IPS DF 19.7 (cell line): ENCODE measurements at places on chromosomes 6 and 20.

DNA sequence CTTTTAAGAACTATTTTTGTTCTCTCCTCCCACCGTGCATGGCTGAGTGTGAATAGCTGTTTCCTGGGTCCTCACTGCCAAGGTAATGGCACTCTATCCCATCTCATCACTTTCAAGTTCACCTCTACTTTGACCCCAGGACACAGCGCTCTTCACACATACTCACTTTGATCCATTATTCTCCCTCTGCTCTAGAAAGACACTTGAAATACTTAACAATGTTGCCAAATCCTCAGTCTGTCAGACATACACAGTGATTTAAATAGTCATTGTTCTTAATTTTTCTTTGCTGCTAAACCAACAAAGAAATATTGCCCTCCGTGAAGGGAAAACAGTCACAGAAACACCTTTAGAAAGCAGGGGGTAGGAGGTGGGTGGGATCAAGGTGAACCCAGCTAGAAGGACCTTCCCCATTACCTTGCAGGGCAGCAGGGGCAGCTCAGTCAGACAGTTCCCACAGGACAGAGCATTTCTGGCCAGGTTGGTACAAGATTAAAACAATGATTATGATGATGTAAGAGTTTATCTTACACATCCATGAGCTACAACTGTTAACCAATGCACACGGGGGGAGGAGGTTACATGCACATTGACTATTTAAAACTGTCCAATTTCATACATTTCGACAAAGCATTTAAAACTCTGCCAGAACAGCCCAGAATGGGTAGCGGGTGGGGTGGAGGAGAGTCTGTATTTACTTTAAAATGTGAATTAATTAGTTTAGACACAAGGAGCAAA lies 2.4 kb downstream of the SLC22A23 start:
- no peak for DNase-seq

GRCh38 chr6:158072083-158072721 lies 90.5 kb downstream of the SYNJ2 start:
- DNase-seq = no peak

DNA sequence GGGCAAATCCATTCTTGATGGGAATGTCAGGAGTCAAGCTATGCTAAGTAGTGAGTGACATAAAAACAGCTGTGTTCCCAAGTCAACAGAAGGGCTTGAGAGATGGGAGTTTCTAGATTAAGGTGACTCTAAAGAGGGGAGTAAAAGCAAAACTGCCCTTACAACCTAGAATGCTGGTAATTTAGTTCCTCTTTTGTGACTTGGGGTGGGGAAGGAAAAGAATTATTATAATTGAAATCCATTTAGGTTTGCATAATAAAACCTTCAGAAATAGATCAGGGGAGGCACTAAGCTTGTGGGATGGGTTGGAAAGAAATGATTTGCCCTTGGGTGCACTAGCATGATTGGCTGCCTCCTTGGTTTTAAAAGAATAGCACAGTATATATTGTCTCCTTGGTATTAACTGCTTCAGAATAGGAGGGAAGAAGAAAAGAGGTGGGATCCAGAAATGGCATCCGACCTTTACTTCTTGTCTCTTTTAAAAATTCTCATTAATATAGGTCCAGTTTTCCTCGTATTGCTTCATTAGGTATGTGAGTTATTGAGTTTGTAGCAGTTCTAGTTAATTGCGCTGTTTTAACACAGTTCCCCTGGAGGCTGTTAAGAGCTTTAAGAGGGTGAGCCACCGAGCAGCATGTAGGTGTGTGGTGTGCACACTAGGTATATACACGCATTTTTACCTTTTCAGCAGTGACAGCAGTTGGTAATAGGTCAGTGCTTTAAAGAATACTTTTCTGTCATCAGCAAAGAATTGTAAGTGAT lies 95.3 kb upstream of the VSTM2L start:
- no peak for DNase-seq

GRCh38 chr6:20877008-20877937 lies 343.0 kb downstream of the CDKAL1 start:
- DNase-seq = no peak

DNA sequence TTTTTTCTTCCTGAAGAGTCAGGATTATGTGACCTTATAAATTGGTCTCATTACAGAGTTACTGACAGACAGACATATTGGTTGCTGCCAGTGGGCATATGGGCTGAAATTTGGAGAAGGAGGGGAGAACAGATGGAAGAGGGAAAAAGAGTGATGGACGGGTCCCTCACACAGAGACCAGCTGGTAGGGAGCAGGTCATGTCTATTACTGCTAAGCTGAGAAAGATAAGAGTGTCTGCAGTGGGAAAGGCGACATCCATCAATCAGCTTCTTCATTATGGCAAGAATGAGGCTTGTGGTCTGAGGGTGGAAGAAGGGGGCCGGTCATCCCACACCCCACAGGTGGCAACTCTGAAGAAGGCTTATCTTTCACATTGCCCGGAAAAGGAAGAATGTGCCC lies 353.8 kb upstream of the RSPO3 start:
- DNase-seq = no peak

DNA sequence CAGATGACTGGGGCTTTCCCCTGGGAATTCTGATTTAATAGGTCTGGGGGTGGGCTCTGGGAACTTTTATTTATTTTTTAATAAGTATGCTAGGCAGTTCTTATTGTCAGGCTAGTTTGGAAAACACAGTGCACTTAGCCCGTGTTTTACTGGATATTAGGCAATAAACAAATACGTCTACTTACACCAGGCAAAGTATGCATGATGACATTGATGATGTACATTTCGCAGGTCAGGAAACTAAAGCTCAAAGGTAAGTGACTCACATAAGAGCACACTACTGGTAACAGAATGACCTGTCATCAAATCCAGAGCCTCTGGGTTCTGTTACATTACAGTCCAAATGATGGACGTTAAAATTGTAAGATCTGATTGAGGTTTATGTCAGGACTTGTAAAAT lies 144.4 kb upstream of the EXOC2 start:
- DNase-seq = no peak

- DNase-seq = no peak
Measured at GRCh38 chr6:14728396-14729024, 517.4 kb upstream of the JARID2 start.
